ENCODE measurements at places on chromosomes 3 and 15.

DNA sequence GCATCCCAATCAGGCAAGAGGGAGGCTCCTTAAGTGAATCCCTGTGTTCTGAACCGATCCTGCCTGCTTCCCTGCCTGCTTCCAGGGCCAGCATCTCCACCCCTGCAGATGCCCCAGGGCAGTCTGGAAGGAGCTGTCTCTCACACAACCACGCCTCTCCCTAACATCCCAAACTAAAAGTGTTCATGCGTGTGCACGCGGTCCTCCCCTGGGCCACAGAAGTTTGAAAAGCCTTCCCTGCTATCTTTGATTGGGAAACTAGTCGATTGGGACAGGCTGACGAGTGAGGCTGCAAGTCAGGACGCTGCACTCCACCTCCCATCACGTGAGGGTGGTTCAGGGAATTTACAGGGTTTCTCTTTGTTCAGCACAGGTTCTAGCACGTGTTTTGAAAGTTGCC, 340.9 kb upstream of the ICE2 start:
- DNase-seq: no peak

DNA sequence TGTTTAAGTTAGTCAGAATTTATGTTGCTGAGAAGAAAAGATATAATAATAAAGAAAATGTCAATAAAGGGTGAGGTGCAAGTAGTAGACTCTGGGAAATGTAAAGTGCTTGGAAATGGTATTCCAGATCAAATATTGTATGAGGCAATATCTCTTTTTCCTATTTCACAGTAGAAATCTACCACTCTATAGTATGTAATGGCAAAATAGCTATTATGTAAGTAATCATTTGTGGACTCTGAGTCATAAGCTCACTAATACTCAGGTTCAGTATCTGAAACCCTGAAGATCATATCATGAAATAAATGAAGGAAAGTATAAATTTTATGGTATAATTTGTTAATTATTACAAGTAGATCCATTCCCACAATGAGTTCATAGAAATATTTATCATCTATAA, 322.1 kb downstream of the PYDC2 start:
- no peak for DNase-seq

- DNase-seq: no peak
These were observed 206.9 kb upstream of the TRIM42 start for GRCh38 chr3:140470962-140471361.

- DNase-seq: no peak
These were observed 48.3 kb downstream of the MEF2A start for GRCh38 chr15:99613887-99614647.

DNA sequence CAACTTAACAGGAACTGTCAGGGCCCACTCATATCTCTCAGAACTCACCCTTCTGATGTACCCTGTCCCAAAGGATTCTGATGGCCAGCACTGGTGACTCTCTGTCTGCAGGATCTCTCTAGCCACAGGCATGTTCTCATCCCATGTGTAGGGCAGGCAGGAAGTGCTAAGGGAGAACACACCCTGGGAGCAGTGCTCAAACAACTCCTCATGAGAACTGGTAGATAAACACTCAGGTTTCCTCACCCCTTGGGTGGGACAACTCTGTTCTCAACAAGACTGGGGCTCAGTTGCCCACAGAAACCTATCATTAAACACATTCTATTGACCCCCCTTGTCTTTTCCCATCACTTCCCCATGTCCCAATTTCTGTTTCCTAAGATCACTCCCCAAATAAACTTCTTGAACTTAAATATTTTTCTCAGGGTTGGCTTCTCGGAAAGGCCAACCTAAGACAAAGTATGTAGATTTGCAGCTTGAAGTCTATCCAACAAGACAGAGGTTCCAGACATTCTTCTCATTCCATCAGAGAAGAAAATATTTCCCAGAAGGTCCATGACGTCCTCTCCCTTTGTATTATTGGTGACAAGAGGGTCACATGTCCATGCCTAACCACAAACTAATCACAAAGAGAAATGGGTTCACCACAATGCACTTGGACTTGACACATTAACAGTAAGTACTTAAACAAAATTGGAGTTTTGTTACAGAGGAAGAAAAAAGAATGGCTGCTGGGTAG, 276.6 kb upstream of the GADL1 start:
- no peak for DNase-seq

- no peak for DNase-seq
These were observed 122.1 kb downstream of the FOXB1 start for GRCh38 chr15:60126200-60126599.

GRCh38 chr3:13540297-13540995, 8.5 kb upstream of the FBLN2 start:
- DNase-seq: no peak

GRCh38 chr3:114974387-114974786, 172.7 kb downstream of the ZBTB20 start:
- DNase-seq: no peak

GRCh38 chr3:181707980-181708379, 3.7 kb upstream of the SOX2 start:
- DNase-seq: no peak

- no peak for DNase-seq
These were observed 462.7 kb upstream of the ATP11B start for GRCh38 chr3:182330646-182331045.

- no peak for DNase-seq
These were observed 340.6 kb downstream of the PTPRG start for GRCh38 chr3:61901986-61902385.

DNA sequence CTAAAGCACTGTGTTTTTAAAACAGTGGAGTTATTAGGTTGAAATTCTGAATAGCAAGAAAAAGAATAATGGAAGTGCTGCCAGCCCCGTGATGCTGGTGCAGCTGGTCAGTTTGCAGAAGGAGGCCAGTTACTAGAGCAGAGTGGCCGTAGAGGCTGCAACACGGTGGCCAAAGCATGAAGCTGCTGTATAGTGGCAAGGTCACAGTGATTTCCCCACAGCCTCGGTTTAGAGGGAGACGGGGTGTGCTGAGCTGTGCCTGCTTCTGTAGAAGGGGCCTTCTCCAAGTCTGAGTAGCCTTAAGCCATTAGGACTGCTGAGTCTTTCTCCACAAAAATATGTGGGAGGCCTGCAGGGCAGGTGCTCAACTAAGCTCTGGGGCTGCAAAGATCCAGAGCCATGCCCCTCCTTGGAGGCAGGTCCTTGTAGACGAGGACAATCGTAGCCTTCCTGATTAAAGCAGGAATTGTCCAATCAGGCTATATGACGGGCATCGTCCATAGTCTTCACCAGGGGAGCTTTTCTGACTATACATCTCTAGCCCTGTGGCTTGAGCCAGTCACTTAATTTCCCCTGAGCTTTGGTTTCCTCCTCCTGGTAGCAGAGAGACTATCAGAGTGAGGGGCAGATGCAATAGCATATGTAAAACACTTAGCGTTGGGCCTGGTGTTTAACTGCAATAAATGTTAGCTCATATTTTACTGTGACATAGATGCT, 151.6 kb downstream of the PGPEP1L start:
- no peak for DNase-seq

- DNase-seq: no peak
These were observed 135.1 kb downstream of the RBPMS2 start for GRCh38 chr15:64640146-64640871.

DNA sequence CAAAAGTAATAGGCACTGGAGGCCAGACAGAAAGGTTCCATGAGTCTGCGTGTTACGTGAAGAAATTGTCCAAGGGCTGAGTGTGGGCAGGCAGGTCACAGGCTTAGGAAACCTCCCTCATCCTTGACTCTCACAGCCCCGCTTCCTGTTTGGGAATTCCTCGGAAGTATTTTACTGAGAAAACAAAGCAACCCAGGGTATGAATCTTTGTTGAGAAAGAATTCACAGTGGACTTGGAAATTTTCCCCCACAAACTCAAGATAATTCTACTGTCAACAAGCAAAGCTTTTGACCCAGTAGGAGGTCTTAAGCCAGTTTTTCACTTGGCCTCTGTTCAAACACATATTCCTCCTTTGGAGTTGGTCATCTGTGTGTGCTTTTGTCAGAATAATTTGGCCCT, 377.1 kb upstream of the TPM1 start:
- DNase-seq: no peak

GRCh38 chr3:54836871-54837270, 91.0 kb downstream of the LRTM1 start:
- DNase-seq: no peak

GRCh38 chr3:71704915-71705314, 20.3 kb downstream of the EIF4E3 start:
- no peak for DNase-seq

GRCh38 chr3:34650131-34650530, 851.7 kb downstream of the PDCD6IP start:
- no peak for DNase-seq

GRCh38 chr3:188663839-188664238, 507.9 kb upstream of the TPRG1 start:
- no peak for DNase-seq

- DNase-seq: no peak
These were observed 162.2 kb downstream of the SMAD6 start for GRCh38 chr15:66864086-66864830.

DNA sequence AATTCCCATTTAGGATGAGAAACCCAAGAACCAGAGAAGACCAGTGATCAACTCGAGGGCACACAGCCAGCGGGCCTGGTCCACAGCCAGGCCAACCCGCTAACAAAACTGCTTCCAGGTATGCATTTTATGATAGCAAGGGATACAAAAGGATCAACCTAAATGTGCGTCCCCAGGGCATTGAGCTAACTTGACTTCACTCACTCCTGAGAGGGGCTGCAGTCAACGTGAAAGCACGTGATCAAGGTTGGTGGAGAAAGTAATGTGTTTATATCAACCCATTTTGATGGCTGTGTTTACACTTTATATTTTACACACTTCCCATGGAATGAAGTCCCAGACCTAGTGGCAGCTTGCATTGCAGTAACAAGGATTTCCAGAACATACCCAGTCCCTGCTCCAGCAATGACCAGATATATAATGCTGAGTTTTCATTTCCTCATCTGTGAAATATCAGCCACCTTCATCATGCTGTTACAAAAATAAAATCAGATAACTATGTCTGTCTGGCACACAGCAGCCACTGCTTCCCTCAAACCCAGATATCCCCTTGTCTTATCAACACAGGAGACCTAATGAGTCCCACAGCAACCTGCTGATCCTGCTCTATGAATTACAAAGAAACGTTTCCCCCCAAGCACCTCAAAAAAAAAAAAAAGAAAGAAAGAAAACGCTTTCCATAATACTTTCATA, 2.0 kb downstream of the KLHL6 start:
- DNase-seq: no peak

DNA sequence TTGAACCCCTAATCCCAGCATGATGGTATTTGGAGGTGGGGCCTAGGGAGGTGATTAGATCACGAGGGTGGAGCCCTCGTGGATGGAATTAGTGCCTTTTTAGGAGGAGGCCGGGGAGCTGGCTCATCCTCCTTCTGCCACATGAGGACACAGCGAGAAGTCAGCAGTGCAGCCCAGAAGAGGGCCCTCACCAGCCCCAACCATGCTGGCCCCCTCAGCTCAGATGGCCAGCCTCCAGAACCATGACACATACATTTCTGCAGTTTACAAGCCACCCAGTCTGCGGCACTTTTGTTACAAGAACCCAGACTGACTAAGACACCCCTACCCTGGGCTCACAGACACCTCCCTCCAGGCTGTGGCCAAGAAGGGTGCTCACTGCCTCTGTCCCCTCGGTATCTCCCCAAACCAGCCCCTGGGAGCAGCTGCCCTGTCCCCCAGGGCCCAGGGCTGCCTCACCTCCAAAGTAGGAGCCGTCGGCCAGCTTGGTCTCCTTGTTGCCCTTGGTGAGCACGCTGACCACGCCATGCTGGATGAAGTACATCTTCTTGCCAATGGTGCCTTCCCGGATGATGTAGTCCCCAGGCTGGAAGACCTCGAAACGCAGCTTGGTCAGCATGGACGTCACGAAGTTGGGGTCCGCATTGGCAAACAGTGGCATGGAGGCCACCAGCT, 44.1 kb downstream of the HCN4 start:
- DNase-seq: no peak

- DNase-seq: no peak
These were observed 490.2 kb downstream of the IGSF11 start for GRCh38 chr3:118544458-118544857.

DNA sequence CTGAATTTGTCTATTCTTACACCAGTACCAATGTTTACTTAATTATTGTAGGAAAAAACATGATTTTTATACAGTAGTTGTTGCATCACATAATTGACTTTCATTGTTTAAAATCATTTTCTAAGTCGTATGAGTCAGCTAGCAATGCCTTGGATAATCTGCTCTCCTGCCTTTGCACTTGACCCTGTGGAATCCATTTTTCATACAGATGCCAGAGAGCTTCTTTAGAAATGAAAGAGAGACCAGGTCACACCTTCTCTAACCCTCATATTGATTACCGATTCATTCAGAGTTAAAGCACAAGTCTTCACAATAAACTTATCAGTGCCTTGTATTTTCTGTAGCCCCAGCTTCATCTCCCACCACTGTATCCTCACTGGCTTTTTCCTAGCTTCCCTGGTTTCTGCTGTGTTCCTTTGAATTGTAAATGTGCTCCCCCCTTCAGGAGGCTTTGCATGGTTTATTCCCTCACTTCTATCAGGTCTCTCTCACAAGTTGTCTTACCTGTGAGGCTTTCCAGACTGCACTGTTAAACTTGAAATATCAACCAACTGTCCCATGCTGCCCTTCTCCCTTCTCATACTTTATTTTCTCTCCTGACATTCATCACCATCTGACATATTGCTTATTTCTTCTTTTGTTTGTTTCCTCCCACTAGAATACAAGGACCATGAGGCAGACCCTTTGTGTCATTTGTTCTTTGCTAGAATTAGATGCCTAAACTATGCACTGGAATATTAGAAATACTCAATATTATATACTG, 662.0 kb upstream of the GBE1 start:
- DNase-seq: no peak

DNA sequence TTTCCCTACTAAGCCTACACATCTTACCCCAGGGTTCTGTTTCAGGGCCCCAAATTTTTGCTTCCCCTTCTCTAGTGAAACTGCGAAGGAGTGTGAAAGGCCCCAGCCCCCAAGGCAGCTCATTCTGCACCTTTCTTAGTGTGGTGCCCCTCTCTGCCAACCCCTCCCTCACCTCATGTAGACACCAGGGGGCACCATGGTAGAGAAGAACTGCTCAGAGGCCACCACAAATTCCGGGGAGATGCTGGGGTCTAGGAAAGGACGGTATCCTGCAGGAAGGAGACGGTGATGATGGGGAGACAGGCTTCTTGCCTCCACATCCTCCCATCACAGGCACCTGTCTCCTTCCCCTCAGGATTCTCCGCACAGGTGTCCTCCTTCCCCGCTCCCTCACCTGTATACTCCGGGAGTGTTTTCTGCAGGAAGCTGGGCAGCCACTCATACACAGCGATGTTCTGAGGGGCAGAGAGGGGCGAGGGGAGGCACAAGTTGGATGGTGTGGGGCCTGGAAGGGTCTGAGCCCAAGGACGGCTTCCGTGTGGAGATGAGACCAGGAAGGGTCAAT, 3.6 kb downstream of the DUOX2 start:
- no peak for DNase-seq
